Kidney epithelial cell (primary cell): ENCODE measurements at places on chromosomes 2 and 18. TPM values are rescaled to one million over a fixed set of nuclear protein-coding genes. Genes with fewer than 3 reads are reported as not detected.

The DUSP19 gene
- total RNA-seq: 0.58 and 1.0 TPM in 2 replicates

GRCh38 chr18:61209801-61210200 lies 123.4 kb upstream of the CDH20 start:
- no peak for DNase-seq

DNA sequence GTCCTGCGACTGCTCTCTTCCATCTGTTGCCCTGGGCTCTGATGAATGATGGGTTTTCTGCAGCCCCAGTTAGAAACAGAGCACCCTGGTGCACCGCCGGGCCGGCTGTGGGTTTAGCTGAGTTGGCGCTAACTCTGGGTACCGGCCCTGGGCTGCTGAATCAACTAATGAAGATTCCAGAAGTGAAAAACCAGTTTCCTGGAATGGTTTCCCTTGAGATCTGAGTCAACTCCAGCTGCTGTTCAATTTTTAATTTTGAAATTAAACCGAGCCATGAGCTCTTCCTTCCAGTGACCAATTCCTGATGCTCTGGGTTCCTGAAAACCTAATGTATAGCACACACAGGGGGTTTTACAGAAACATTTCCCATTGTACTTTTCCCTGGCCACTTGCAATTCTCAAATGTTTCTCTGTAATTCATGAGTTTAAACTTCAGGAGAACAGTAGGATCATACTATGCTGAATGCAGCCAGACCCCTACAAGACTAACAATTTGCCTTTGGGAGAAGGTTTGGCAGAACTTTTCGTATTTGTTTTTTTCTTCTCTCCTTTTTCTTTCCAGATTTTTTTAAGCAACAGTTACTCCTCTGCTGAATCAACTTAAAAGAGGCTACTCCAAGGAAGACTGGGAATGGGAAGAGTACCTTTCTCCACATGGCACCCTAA lies 5.5 kb downstream of the COL6A3 start:
- no peak for DNase-seq

- no peak for DNase-seq
These were observed 107.3 kb downstream of the SH3BP4 start for GRCh38 chr2:235059161-235059560.

DNA sequence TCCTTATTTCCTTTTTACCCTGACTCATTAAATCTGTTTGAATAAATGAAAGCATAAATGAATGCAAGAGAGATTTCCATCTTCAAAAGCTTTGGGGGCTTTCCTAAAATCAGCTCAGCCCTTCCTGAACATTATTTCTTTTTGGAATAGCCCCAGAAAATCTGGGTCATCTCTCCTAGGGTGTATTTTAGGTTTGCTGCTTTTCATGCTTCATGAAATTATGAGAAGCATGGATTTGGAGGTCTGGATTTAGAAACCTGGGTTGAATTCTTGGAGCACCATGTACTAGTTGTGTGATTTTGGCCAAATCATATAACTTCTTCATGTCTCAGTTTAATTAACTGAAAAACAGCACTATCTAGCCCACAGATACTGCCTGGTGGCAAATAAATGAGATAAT lies 24.0 kb upstream of the PELI1 start:
- no peak for DNase-seq

DNA sequence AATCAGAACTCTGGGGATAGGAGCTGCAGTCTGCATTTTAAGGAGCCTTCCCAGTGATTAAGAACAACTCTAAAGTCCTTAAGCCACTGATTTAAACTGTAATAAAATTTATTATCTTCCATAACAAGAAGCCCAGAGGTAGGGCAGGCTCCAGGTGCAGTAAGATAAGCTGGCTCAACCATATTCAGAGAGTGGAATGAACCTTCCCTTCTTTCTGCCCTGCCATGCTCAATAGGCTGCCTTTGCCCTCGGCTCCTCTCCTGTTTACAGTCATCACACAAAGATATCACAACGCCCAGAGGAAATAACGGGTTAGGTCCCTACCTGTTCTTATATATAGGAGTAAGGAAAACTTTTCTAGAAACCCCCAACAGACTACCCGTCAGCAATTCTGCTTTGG lies 90.5 kb upstream of the CDCA7 start:
- DNase-seq: no peak

GRCh38 chr2:151204756-151205155 lies 56.9 kb downstream of the RBM43 start:
- DNase-seq: no peak

- no peak for DNase-seq
These were observed 61.3 kb downstream of the THADA start for GRCh38 chr2:43534569-43534968.
